ENCODE measurements at places on chromosomes 1 and 21. TPM values are rescaled to one million over a fixed set of nuclear protein-coding genes. Genes with fewer than 3 reads are reported as not detected.
A peak's percentile ranks its signal among the peaks of the same experiment; 100 is the strongest.

GRCh38 chr1:59718064-59718988, 96.4 kb upstream of the HOOK1 start:
- peak; percentile 63 for DNase-seq

DNA sequence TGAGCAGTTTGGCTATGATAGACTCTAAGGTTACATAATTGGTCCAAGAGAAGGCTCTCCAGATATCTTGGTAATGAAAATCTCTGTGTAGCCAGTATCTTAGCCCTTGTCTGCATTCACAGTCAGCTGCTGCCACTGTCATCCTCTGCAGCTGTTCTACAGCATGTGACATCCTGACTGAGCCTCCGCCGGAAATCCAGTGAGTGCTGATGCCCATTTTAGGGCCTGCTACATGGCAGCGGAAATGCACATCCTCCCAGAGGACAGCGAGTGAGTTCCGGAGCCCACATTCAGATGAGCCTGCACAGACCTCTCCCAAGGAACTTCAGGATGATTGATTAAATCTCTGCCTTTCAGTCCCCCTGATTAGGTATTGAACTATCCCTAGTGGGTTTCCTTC, 237.1 kb downstream of the HHIPL2 start:
- no peak for DNase-seq

- peak; percentile 44 for DNase-seq
Observed at GRCh38 chr21:38333301-38334272, 76.8 kb downstream of the KCNJ15 start.

- DNase-seq = no peak
Observed at GRCh38 chr1:80973101-80973500, 827.6 kb upstream of the ADGRL2 start.

GRCh38 chr1:19220991-19221390, 10.9 kb upstream of the UBR4 start:
- DNase-seq = no peak

GRCh38 chr1:36326499-36326898, 3.1 kb upstream of the EVA1B start:
- DNase-seq = no peak

Gene PERM1
- total RNA-seq = 0.57 TPM

DNA sequence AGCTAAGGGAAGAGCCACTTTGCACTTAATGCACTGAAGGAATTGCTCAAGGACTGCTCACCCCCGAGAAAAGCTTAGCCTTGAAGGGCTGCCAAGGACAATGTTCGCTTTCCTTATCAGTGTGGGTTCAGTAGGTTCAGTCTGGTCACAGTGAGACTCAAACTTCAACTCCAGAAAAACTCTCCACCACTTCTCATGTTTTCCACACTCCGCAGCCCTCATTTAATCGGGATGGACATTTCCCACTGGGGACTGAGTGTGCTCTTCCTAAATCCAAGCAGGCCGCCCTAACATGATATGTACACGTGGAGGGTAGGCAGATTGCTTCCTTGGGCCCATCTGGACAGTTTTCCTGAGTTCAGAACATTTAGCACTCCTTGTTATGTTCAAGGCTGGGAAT, 19.5 kb downstream of the SUSD4 start:
- no peak for DNase-seq

Gene KCNK2
- 64.3 TPM for total RNA-seq

DNA sequence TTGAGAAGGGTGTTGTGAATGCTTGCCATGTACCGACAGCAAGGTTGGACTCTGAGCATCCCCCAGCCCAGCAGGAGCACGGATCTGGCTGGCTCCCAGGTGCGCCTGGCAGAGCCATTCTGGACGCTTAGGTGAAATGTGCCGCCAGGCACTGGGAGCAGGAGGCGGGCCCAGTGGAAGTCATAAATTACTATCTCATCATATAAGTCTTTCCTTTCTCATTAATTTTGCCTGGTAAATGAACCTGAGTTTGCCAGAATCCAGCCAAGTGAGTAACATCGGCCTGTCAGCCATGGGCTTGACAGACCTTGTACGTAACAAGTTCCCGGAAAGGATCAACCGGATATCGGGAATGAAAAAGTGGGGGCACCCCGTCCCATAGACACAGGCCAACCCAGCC, 179.5 kb upstream of the ARHGEF16 start:
- no peak for DNase-seq

DNA sequence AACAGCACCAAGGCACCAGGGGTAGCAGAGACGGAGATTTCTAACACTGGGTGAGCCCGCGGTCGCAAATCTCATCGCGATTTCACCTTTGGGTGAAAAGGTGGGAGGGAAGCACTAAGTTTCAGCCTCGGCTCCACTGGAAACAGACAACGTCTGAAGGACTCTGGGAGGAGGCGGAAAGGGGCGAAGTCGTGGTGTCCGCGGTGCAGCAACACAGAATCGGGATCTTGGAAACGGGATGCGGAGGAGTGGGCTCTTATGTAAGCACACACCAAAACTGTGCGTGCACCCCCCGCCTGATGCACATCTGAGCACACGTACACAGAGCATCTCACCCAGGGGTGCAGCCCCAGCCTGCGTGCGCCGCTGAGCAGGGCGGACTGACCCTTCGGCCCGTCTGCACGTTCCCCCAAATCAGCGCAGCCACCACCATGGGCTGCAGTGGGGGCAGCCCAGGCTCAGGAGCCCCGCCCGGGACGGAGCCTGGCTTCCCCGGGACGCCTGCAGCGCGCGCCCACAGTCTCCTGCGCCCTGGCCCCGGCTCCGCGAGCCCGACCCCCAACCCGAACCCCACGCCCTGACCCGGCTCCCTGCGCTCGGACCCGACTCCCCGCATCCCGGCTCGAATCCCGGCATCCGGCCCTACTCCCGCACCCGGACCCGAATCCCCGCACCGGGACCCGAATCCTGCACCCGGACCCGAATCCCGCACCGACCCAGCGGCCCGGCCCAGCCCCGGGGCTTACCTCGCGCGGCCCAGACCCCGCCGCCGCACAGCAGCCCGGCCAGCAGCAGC, 670 bp downstream of the CLSTN1 start:
- DNase-seq = no peak

Gene UBXN11
- total RNA-seq = 5.2 TPM

DNA sequence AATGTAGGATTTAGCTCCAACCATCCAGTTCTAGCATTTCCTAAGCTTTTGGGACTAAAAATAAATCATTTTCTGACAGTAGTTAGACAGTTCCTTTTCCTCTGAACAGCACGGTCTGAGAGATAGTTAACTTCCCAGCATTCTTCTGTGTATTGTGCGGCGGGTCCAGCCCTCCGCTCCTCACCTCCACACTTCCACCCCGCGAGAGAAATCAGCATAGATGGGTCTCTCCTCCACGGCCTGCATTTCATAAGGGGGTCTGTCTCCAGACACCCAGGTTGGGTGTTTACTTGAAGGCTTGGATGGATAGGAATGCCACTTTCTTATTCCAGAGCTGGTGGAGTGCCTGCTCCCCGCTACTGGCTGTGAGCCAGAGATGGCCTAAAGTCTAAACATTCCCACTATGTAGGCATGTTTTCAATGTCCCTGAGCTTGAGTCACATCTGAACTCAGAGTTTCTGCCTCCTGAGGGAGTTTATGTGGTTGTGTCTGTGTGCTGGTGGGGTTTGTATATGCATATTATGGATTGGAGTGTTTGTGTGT, 38.0 kb upstream of the PPP2R5A start:
- DNase-seq = peak; percentile 45

GRCh38 chr1:172948457-172948856, 102.3 kb downstream of the TNFSF18 start:
- peak; percentile 50 for DNase-seq

Gene LCE6A
- not detected for total RNA-seq

Gene C1orf56
- 0.82 TPM for total RNA-seq

GRCh38 chr1:245444945-245445344, 290.2 kb downstream of the KIF26B start:
- peak; percentile 35 for DNase-seq

DNA sequence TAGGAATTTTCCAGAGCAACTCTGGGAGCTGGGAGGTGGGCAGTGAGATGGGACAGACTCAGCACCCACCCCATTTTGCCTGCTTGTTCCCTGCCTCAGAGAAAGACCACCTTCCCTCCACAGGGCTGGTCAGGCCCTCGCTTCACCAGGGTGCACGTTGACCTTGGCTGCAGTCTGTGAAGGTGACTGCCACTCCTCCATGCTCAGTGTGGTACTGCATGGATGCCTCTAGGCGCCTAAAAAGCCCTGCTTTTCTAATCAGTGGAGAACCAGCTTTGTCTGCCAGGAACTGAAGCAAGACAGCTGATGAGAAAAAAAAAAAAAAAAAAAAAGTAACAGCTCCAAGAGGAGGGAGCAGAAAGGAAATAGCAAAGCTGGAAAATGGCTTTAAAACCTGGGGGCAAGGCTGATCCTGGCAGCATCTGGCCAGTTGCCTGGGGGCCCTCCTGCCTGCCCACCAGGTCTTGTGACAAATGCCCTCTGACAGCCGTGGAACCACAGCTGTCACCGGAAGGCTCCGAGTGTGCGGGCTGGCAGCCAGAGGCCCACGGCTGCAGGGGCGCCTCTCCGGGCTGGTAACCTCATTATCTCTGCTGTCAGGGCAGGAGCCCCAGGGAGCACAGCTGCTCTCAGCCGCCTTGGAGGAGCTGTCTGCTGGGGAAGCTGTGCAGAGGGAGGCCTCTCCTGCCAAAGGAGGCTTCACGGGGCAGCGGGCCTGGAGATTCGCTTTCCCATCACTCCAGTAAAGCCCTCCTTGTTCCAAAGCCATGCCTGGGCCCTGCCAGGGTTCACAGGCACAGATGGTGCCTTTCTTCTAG, 13.7 kb downstream of the KIAA1614 start:
- peak; percentile 68 for DNase-seq

- peak; percentile 2 for DNase-seq
Observed at GRCh38 chr1:216140730-216141524, 282.3 kb downstream of the USH2A start.

Gene FCRL5
- total RNA-seq = not detected

Gene SPATA17
- total RNA-seq = 1.8 TPM

Gene ROR1
- total RNA-seq = 18.8 TPM

DNA sequence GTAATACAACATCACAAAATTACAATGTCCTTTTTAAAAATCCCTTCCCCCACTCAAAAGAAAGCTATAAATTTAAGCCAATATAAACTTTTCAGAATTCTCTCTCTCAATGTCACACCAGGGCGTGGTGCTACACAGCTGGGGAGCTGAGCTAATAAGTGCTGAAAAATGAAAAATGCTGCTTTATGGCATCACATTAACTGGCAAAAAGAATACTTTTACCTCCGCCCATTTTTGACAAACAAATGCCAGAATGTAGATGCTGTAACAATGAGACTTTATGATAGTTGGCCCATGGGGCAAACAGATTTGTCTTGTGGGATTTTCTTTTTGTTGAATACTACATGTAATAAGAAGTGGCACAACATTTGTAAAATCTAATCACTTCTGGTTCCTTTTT, 12.7 kb upstream of the LYPLAL1 start:
- DNase-seq = peak; percentile 72

DNA sequence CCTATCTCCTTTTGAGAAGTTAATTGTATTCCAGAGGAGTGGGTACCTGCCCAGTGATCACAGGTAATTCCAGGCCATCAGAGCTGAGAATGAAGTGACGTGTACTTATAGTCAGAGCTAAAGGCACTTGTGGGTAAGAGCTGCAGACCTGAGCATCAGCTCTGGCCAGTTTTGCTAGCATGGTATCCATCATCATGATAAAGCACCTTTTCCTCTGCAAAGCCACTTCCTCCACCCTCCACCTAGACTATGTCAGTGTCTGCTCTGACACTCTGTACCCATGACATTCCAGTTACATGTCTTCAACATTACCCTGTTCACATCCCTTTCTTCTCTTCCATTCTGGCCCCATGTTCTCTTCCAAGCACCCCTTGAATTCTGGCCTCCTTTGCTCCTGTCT, 157.3 kb downstream of the GRIK3 start:
- DNase-seq = no peak

GRCh38 chr21:18058731-18059398, 185.8 kb upstream of the CHODL start:
- no peak for DNase-seq

GRCh38 chr1:163029901-163030300, 39.3 kb upstream of the RGS4 start:
- no peak for DNase-seq

GRCh38 chr1:173717238-173717637, 2.5 kb downstream of the KLHL20 start:
- DNase-seq = peak; percentile 5

DNA sequence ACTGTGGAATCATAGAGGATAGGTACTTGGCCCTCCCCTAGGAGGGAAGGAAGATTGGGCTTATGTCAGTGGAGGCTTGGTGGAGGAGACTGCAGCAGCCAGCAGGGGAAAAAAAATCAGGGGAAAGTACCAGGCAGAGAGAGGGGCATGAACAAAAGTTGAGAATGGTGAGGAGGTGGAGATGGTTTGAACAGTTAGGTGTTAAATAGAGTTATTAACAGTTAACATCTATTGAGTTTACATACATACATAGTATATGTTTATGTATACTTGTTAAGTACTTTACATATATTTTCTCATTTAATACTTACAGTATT, 136.5 kb upstream of the HNRNPU start:
- no peak for DNase-seq

- DNase-seq = no peak
Observed at GRCh38 chr1:34619256-34619655, 135.6 kb upstream of the GJB5 start.

GRCh38 chr21:34690041-34690792, 21.4 kb downstream of the CLIC6 start:
- no peak for DNase-seq

DNA sequence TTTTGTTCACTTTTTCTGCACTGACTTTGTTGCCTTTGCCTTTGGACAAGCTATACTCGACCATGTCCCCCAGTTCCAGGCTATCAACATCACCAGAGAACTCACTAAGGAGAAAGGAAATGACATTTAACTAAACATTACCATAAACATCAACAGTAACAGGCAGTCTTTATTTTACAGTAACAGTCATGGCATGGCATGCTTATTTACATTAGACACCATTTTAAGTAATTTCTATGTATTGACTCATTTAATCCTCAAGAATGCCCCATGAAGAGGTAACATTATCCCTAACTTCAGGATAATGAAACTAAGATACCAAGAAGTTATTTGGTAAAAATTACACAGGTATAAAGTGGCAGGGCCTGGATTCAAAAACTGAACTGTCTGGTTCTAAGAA, 8.7 kb upstream of the NRAS start:
- no peak for DNase-seq

Measured in fibroblast of the aortic adventitia (primary cell).